NCI-H2029 (cell line): ENCODE measurements at places on chromosomes 5 and 9.

DNA sequence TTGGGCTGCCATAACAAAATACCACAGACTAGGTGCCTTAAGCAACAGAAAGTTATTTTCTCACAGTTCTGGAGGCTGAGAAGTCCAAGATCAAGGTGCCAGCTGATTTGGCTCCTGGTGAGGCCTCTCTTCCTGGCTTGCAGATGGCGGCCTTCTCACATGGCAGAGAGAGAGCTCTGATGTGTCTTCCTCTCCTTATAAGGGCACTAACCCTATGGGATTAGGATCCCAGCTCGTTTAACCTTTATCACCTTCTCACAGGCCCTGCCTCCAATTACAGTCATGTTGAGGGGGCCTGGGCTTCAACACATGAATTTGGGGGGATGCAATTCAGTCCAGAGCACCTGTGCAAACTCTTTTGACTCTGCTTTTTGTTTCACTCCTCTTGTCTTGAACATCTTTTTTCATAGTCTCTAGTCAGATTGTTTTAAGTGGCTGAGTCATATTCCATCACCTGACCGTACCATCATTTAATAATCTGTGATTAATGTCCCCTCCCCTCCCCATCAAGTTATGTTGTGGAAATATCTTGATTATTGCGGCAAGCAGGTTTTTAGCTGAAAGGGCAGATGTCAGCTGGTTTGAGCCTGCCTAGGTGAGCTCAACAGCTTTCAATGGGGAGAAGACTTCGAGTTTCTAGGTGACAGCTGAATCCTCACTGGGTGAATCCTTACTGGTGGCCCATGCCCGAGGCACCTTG lies 61.8 kb downstream of the NDFIP1 start:
- DNase-seq, result no peak

DNA sequence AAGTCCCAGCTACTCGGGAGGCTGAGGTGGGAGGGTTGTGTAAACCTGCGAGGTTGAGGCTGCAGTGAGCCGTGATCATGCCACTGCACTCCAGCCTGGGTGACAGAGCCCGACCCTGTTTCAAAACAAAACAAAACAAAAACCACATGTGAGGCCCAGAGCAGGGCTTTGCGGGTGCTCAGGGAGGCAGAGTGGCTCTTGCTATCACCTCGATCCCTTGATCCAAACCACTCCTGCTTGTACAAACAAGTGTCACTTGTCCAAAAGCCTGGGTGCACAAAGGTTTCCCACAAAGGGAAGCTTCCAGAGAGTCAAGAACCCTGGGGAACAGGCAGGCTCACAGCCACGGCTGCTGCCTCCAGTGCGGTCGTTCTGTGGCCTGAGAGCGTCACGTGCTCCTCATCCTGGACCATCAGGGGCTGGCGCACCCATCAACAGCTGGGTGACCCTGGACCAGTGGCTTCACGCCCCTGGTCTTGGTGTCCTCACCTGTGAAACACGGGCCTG lies 162.7 kb downstream of the C9orf50 start:
- no peak for DNase-seq

GRCh38 chr9:37036776-37037502 lies 2.9 kb upstream of the PAX5 start:
- DNase-seq, result peak; percentile 73

DNA sequence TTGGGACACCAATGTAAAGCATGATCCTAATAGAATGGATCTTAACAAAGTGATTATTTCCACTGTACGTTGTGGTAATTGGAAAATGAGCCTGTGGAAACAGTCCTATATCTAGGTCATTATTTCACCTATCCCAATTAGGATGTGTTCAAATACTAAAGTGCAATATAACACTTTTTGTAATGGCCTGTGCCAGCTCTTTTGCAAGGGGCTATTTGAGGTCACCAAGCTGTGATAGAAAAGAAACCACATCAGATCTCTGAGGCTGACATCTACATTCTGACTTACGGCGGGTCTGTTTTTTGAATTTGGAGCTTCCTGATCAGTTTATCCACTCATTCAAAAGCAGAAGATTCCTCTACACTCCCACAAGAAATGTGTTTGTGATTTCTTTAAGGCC lies 150.0 kb downstream of the TLE1 start:
- no peak for DNase-seq

DNA sequence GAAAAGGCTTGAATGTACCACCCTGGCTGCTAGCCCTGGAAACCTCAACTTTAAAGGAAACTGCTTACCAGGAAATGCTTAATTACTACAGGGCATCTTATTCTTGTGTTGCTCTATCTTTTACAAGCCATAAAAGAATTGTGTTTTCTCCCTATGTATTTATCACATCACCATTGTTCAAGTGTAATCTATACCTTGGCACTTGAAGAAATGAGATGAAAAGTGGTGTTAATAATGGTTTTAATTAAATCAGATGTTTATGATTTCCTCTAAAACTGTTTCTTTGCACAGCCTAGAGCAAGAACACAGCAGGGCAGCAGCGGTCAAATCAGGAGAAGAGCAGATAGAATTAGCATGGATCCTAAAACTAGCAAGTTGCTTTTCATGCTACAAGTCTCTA lies 131.8 kb upstream of the RGMB start:
- DNase-seq, result no peak

DNA sequence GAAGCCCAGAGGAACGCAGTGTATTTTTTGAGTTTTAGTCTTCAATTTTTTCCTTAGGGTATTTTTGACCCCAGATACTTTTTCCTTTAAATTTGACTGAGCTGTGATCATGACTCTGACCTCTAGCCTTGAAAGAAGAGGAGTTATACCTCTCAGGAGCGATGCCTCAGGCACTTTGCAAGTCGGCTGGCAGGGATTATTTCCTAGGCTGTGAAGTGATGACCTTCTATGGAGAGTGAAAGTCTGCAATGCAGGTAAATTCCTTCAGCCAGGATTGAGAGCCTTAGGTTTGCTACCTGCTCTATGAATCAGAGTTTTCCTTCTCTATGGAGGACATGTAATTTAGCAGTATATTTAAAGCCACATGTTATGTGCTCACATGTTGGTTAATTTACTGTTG lies 10.8 kb upstream of the NUDT12 start:
- DNase-seq, result no peak

DNA sequence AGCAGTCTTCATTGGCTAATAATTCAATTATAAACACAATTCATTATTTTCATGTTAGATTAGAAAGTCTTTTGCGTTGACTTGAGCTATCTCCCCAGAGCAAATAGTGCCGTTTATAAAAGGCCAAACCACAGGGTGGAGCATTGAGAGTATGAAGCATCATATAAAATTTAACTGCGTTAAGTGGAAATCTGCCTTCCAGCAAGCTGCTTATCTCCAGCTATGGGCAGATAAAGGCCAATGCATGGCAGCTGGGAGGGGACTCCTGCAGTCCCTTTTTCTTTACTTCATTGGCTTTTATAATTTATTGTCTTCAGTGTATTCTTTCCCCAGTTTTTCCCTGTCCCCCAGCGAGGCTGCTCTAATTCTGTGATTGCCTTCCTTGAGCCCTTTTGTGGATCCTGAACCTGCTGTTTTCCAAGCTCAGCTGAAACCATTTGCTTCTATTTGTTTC lies 113.7 kb downstream of the TMEM232 start:
- DNase-seq, result no peak

DNA sequence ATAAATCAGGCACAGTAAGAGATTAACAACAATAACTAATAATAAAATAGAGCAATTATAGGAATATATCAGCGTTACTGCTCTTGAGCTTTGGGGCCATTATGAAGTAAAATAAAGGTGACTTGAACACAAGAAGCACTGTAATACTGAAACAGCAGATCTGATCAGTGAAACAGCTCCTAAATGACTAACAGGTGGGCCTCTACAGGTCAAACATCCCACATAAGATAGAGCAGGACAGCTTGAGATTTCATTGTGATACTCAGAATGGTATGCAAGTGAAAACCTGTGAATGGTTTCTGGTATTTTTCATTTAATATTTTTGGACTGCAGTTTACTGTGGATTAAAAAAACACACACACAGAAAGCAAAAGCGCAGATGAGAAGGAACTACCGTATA lies 24.0 kb upstream of the MAP3K1 start:
- no peak for DNase-seq

DNA sequence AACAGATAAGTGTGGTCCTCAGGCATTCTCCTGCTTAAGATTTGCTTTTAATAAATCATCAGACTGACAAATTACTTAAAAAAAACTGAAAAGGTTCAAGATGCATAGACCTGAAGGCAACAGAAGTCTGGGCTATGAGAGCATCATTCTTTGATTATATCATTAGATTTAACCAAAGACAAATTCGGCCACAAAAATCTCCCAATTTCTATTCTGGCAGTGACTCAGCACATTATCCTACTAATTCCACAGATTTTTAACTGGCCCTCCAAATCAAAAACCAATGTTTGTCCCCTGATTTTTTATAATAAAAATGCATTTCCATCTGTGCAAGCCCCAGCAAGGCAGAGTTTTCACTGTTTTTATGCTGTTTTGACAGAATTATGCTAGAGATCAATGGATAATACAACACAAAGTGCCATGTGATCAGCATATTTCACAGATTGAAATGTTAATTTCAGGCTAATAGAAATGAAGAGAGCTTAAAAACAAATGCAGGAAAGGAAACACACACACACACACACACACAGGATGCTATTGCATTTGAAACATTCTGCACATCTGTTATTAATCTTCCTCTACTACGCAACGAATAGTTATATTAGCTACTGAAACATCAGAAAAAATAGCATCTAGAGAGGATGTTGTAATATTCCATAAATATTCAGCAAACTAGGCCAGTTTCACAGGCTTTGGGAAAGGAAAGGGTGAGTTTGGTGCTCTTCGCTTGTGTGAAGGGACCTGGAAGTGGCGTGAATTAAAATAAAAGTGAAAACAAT lies 177.6 kb upstream of the ST8SIA4 start:
- no peak for DNase-seq

DNA sequence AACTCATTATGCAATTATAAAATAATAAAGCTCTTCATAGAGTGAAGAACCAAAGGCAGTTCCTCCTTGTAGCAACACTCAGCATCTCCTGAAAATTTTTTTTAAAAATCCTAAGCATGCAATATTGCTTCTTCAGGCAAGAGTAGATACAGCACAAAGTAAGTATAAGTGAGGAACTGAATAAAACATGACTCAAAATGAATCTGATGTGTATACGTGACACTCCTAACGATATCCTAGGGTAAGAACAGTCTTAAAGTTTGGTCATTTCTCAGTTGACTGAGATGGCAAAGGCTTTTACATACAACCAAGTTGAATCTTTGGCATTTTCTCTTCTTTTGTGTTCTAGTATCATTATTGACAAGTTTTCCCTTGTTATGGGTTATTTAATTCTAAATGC lies 41.1 kb upstream of the AOPEP start:
- DNase-seq, result no peak

DNA sequence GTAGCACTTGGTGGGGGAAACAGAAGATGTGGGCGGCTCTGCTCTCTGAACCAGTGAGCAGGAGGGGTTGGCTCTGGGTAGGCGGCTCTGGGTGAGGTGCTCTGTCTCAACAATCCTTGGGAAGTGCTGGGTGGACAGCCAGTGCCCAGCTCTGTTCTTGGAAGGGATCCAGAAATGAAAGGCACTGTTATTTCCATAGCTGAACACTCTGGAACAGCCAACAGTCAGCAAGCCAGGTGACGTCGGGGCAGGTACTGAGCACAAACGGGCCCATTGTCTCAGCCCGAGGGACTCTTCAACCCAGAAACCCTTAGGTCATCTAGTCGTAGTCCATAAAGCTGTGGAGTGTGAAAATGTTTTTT lies 36.3 kb downstream of the OLFM1 start:
- DNase-seq, result no peak

DNA sequence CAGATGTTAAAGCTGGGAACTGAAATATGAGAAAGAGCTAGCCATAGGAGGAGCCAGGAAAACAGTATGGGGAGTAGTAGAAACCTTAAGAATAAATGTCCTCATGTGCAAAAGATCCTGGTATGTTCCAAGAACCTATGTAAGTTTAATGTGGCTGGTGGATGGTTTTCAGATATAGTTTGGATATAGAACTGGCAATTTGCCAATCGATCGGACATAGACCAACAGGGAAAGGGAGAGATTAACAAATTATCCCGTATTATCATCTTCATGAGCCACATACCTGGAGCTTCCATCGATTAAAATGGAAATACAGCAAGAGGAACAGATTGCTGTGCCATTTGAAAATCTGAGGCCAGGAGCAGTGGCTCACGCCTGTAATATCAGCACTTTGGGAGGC lies 388.7 kb downstream of the PRELID2 start:
- DNase-seq, result no peak

DNA sequence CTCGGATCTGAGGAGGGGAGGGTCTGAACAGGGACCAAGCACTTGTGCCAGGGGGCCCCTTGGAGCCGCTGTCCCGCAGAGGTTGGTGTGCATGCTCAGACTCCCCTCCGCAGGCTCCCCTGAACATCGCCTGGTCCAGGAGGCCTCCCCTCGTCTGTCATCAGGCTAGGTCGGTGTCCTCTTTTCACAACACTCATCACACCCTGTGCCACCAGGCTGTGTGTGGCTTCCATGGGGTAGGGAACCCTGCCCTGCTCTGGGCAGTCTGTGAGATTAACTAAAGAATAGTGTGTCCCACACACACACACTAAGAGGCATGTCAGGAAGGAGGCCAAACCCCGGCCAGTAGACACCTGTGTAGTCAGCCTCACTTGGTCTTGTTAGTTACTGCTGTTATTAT lies 119.3 kb downstream of the C5orf15 start:
- no peak for DNase-seq

DNA sequence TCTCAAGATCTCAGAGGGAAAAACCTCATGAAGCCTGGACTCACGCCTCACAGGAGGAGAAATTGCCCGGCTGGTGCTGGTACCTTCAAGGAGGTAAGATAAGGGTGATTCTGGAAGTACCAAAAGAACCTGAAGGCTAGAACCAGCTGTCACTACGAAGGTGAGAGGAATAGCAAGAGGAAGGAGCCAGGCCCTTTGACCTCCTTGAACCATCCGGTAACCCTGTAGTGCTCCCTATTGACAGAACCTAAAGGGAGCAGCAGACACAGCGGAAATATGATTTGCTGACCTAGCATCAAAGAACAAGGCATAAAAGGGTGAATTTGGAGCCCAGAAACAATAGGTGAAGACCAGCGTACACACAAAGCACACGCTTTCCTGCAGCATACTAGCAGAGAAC lies 92.2 kb downstream of the DOCK8 start:
- DNase-seq, result no peak

DNA sequence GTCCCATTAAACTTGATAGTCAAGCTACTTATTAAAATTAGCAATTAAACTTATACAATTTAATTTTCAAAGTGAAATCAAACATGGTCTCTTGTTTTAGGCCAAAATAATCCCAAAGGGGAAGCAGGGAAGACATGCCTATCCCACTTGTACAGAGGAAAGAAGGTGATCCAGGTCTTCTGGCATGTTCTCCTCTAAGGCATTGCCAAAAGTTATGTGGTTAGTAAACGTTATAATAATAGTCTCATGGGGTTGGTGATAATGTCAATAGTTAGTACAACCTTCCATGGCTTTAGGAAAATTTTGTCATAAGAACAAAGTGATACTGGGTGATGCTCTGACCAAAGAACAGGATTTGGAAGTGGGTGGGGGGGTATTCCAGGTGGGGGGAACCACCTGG lies 52.8 kb downstream of the ROR2 start:
- DNase-seq, result no peak

GRCh38 chr5:16265141-16265540 lies 85.5 kb upstream of the MARCHF11 start:
- no peak for DNase-seq
